ENCODE measurements at places on chromosomes 1 and 21.

GRCh38 chr1:119866451-119866850, 29.9 kb downstream of the ADAM30 start:
- no peak for DNase-seq

GRCh38 chr1:70910013-70910412, 137.6 kb downstream of the PTGER3 start:
- no peak for DNase-seq

GRCh38 chr1:178539291-178539690, 26.4 kb downstream of the TEX35 start:
- DNase-seq = no peak

DNA sequence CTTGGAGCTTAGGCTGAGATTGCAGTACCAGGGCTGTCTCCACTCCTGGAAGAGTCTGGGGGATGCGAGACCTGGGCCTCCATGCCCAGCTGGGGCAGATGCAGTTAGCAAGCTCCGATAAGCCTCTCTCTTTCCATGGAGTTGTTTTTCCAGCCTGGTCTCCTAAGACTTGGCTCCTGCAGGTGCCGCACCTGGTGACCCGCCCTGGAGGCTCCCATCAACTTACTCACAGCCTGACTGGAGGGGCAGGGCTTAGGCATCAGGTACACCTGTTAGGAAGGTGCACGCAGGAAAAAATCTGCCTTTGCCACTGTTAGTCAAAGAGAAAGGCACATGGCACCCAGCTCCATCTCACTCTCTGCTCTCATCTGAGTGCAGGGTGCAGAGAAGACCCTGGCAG, 198.1 kb upstream of the TMEM51 start:
- no peak for DNase-seq

GRCh38 chr1:102615896-102616295, 492.4 kb downstream of the COL11A1 start:
- no peak for DNase-seq

GRCh38 chr1:202189001-202189790, 4.4 kb upstream of the LGR6 start:
- peak; percentile 66 for DNase-seq

DNA sequence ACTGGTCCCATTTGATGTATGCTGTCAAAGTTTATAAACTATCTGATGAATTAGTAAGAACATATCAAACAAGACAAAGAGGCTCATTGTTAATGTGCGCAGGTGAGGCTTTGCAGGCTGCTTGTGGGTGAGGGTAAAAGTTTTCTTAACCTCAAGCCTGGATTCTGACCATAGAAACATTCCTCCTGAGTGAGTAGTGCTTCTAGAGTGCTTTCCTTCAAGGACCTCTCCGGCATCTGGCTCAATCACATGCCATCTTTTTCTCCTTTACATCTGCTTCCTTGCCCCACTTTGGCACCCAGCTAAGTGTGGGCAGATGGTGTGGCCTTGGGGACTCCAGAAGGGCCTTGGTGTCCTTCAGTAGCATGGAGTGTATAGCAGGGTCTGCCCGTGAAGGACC, 104.0 kb downstream of the ROR1 start:
- DNase-seq = peak; percentile 39

- no peak for DNase-seq
Measured at GRCh38 chr1:206496131-206496793, 11.1 kb upstream of the RASSF5 start.

GRCh38 chr1:235270625-235271024, 57.4 kb downstream of the ARID4B start:
- DNase-seq = peak; percentile 22

DNA sequence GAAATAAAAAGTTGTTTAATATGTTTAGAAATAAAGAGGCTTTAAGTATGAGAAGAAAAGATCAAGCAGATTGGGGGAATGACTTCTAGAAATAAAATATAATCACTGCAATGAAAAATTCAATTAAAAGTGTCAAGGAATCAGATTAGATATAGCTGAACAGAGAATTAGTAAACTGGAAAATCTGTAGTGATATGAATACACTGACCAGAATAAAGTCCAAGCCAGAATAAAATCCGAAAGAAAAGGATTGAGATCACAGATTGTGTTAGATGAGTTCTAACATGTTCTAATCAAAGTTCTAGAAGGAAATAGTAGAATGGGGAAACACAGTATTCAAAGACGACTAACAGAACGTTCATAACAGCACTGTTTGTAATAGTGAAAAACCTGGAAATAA, 73.1 kb upstream of the C1orf105 start:
- no peak for DNase-seq

GRCh38 chr1:50983219-50983802, 13.3 kb downstream of the CDKN2C start:
- no peak for DNase-seq

GRCh38 chr1:193451001-193451400, 264.6 kb upstream of the B3GALT2 start:
- DNase-seq = no peak

GRCh38 chr21:45877821-45878469, 103.6 kb upstream of the COL6A1 start:
- DNase-seq = peak; percentile 68

- DNase-seq = no peak
Measured at GRCh38 chr1:66732407-66733166, 19.7 kb upstream of the DYNLT5 start.

GRCh38 chr1:215458104-215458503, 109.0 kb upstream of the KCTD3 start:
- DNase-seq = no peak

DNA sequence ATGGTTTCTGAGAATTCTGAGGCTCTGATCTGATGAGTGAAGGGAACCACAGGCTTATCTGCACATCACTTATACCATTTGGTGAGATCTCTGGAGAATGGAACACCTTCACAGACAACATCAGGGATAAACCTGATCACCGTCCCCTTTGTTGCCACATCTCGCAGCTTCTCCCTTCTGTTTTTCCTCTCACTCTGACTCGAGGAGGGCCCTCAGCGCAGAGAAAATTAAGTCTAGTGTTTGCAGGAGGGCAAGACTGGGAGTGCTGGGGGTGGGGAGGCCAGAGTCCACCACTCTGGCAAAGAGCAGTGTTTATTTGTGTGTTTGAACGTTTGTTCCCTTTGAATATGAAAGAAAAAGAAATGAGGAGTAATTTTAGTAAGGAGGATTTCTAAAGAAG, 29.0 kb upstream of the BATF3 start:
- DNase-seq = no peak

DNA sequence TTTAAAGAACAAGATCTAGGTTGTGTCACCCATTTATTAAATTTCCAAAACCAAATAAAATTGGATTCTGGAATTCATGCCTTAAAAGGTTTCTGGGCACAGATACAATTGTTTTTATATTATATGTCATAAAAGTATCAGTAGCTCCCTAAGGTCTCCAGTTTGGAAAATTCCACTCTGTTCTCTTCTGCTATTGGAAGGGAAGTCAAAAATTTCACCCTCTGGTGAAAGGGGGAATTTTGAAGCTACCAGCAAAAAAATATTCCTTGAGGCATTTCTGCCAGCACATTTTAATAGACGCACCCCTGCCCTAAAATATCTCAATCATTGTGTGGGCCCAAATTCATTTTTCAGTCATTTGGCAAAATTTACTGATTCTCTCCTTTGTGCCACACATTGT, 285.7 kb upstream of the SGIP1 start:
- no peak for DNase-seq

DNA sequence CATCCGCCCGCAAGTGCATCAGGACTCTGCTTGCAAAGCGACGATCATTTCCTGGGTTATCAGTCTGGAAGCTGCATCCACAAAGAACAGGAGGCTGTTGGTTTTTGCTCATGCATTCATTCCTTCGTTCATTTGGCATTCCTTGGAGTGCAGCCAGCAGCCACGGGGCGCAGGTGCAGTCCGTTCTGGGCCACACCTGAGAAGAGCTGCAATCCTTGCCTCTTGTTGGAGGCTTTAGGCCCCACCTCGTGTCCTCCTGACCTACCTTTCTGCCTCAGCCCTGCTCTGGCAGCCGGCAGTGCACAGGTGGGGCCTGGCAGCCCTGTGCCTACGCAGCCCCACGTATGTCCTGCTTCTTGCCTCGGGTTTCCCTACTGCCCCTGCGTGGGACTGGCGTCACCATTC, 19.6 kb upstream of the C2CD2 start:
- no peak for DNase-seq

DNA sequence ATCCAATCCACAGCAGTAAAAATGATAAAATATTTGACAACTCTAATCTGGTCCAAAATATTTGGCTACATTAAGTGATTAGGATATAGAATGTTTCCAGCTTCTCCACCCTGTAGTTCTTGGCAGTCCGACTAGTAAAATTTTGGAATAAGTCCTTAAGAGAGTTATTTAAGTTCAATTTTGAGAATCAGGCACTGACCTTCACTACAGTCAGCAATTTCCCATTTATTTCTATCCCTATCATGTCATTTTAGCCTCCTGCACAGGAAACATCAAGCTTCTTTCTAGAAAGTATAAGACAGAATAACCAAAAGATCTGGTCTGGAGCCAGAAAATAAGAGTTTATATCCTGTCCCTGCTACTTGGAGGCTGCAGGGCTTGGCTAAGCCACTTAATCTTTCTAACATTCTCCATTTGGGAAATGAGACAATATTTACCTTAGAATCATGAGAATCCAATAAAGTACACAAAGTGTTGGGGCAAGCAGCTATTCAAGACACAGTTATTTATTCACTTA, 162.2 kb downstream of the DPYD start:
- peak; percentile 21 for DNase-seq

DNA sequence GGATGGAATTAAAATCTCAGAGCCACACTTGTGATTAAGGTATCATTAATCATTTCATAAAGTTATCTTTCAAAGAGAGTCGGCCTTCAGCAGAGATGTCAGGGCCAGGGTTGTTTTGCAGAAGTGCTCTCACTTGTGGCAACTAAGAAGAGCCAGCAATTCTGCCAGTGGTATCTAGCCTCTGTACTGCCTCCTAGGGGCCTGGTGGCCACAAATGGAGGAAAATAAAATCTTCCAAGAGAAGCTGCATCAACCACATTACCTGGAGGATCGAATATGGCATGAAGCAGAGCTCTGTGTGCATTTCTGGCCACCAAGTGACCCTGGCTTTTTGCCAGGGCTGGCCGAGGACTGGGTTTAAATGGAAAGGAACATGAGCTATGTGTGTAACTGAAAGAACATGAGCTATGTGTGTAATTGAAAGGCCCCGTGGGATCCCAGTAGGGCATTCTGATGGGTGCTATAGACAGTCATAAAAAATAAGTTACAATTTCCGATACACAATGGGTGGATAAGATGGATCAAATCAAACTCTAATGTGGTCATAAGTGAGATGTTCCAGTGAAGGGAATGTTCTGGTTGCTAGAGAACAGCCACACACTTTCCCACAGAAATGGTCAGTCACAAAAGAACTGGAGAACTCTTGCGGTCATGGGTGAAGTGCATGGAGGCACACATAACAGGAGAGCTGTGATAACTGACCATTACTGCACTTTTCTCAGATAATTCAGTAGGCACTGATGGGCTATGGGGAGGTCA, 335.8 kb downstream of the CAMTA1 start:
- no peak for DNase-seq

DNA sequence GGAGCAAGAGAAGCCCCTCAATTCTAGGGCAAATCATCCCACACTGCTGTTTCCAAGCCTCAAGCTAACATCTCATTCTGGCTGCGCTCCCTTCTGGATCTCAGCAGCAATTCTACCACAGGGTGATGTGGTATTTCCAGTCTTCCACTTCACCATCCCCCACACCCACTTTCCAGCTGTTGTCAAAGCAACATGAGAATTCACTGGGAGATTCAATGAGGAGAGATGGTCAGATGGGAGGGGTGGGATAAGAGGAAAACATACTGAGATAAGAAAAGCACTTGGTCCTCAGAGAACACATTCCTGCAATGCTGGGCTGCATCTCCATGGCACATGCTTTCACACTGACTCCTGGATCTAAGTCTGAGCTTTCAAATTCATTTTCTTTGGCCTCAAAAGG, 47.3 kb upstream of the LRRC52 start:
- DNase-seq = peak; percentile 56

GRCh38 chr1:112557385-112557784, 48.6 kb downstream of the WNT2B start:
- DNase-seq = no peak

DNA sequence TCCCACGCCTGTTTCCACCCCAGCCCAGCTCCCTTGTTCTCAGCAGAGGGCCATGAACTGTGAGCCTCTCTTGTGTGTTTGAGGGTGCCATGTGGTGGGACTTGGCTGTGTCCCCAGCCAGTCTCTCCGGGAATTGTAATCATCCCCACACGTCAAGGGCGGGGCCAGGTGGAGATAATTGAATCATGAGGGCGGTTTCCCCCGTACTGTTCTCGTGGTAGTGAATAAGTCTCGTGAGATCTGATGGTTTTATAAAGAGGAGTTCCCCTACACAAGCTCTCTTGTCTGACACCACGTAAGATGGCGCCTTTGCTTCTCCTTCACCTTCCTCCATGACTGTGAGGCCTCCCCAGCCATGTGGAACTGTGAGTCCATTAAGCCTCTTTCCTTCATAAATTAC, 57.2 kb upstream of the COL6A2 start:
- DNase-seq = no peak

DNA sequence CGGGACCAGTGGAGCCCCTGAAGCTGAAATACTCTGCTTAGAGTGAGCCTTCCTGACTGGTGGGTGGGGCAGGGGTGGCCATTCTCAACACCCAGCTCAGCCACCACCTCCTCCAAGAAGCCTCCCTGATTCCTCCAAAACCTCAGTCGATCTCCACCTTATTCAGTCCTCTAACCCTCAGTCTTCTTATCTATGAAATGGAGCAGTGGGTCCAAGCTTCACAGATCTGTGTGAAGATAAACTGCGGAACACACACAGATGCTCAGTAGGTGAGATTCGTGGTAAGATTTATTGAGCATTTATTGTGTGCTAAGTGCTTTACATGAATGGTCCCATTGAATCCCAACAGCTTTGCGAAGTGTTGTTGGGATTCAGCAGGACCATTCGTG, 93.1 kb upstream of the RUNX3 start:
- no peak for DNase-seq

Measured in fibroblast of skin of scalp (primary cell).